ENCODE measurements at places on chromosomes 3 and 15.

GRCh38 chr3:109057056-109057455, 60.9 kb downstream of the MORC1 start:
- no peak for DNase-seq

- DNase-seq = no peak
Measured at GRCh38 chr15:35667908-35668307, 121.9 kb upstream of the DPH6 start.

DNA sequence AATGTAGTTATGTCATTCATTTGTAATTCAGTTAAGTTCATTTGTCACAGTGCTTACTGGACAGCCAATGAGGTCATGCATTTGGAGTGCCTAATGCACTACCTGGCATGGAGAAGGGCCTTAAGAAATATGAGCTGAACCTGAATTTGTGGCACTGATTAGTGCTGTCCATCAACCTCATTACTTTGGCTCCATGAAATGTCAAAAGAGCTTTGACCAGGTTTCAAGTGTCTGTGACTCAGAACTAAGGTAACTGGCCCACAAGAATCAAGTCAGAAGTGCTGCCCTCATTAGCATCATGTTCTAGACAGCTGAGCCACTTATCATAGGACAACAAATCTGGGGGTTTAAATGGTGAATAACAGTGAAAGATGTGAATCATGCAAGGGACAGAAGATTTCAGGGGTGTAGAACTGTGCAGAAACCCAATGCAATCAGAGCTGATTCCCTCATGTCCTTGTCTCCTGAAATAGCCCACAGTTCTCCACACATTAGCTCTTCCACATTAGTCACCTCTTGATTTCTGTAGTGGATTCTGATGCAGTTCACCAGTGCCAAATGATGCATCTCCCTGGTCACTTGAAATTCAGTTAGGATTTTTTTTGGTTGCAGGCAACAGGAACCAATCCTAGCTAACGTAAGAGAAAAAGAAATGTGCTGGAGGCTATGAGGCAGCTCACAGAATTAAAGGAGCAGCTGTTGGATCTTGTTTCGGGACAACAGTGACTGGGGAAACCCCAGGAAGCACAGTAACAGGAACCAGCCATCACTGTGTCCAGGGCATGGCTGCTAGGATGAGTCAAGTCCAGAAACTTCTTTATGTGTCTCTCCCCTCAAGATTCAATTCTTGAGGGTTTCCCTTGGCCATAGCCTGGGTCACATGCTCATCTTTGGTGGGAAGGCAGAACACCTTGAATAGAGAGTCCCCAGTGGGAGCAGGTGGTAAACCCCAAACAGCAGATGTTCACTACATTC, 38.7 kb downstream of the CHST2 start:
- no peak for DNase-seq

DNA sequence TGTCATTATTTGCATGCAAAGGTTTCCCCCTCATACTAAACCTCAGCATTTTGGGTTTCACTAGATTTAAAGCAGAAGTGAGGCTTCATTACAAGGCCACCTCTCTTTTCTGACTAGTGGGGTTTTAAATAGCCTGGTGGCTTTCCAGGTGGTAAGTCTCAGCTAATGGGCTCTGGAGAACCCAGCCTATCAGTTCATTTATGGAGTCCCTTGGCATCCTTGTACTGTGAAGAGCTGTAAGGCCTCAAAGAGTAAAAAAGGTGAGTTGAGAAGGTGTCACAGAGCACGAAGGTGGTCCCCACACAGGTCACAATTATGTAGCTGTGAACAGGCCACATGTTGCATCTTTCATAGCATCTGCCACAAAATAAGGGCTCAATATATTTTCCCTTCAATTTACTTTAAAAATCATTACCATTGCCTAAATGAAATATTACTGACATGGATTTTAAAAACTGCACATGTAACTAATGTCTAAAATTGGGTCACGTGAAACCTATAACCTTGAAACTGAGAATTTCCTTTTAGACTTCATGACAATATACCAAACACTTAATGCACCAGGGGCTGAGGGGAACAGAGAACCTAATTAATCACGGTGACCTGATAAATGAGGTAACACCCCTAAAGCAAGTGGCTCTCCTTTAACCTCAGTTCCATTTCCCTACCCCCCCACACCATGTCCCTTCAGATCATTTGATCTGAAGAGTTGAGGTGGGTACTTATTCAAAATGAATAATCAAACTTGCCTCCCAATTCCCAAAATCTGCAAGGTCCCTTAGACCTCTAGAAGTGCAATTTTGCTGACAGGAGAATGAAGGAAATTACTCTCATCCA, 1.3 kb downstream of the NGLY1 start:
- peak; percentile 27 for DNase-seq

DNA sequence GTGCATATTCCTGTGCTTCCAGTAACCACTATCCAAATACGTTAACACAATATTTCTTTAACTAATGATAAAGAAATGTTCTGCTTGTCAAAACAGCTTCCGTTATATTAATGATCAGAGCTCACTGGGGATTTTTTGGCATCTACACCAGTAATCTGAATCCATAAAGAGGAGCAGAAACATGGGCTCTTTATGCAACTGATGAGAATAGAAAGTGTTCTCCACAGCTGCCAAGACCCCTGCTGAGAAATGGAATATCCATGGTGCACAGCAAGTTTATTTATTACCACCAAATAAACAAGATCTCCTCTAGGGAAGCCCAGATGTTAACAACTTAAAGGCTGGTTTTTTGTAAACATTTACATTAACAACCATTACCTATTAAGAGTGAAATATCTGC, 54.5 kb downstream of the ALDH1A2 start:
- no peak for DNase-seq

GRCh38 chr3:28104896-28105534, 136.4 kb upstream of the CMC1 start:
- DNase-seq = no peak

GRCh38 chr15:53670701-53671100, 88.8 kb downstream of the WDR72 start:
- no peak for DNase-seq

DNA sequence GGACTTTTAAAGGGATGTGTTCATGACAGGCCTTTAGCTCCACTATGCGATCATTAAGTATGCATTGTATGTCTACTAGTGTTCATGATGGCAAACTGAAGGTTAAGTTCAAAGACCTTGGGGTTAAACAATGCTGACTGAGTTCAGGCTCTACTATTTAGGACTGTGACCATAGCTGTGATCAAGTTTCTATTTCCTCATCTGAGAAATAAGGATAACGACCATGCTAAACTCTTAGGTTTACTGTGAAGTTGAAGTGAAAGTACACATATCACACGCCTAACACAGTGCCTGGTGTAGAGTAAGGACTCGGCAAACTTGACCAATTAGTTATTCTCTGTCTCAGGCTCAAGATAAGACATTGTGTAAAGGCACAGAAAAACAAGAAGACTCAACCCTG, 243.2 kb downstream of the MBNL1 start:
- DNase-seq = no peak

DNA sequence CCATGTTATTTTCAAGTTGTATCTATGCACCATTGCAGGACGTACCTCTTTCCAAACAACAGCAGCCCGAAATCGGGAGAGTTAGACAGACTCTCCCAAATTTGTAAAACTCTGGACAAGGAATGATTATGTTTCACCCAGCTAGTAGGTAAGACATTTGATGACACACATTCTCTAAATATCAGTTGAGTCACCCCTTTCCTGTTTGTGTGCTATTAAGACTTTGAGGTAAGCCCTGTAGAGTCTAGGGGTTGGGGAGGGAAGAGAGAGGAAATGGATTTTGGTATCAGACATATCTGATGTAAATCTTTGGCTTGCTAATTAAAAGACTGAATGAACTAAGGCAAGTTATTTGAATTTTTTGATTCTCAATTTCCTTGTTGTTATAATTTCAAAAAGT, 999.0 kb downstream of the TUSC7 start:
- DNase-seq = no peak

GRCh38 chr3:188706599-188706998, 465.2 kb upstream of the TPRG1 start:
- no peak for DNase-seq

- DNase-seq = no peak
Measured at GRCh38 chr15:69939513-69940440, 157.9 kb downstream of the TLE3 start.

- no peak for DNase-seq
Measured at GRCh38 chr15:76533995-76534394, 197.4 kb downstream of the ISL2 start.

DNA sequence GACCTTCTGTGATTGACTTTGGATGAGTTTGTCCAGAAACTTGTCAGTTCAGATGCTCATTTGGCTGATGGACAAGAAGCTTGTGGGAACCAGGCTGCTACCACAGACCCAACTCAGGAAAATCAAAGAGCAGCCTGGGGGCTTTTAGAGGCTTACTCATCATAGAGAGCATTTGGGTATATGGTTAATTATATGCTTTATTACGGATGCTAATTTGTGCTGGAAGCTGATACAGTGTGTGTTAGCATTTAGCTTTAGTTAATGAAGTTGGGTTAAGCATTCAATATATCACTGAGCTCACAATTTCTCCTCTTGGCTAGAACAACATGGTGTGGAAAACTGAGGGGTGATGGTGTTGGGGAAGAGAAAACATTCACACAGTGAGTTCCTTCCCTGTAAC, 664.2 kb upstream of the CFAP20DC start:
- DNase-seq = no peak

DNA sequence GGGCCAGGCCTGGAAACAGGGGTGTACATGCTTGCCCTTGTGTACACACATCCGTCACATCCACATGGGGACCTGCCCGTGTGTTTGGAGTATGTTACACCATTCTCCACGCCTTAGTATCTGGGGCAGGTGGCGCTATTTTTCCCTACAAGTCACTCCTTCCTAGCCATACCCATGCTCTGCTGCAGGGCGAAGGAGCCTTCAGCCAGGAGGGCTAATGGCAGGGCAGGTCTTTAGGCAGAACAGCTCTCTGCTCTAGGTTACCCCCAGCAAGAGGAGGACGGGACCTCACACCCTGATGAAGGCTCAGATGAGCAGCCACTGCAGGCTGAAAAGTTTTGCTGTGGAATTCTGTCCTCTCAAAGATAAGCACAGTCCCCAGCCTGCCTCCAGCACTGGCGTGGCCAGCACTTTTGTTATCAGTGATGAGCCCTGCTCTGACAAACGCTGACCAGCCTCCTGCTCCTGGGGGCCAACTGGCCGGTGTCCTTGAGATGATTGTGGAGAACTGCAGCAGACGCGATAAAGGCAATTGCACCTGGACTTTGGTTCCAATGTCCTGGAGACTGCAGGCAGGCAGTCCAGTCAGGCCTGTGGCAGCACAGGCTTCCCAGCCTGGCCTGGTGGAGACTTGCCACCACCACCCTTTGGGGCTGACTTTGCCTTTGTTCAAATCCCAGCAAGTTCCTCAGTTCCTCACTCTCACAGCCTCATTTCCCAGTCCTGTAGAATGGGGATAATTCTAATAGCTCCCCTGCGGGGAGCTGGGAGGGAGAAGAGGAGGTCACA, 19.8 kb upstream of the PIGZ start:
- DNase-seq = no peak

DNA sequence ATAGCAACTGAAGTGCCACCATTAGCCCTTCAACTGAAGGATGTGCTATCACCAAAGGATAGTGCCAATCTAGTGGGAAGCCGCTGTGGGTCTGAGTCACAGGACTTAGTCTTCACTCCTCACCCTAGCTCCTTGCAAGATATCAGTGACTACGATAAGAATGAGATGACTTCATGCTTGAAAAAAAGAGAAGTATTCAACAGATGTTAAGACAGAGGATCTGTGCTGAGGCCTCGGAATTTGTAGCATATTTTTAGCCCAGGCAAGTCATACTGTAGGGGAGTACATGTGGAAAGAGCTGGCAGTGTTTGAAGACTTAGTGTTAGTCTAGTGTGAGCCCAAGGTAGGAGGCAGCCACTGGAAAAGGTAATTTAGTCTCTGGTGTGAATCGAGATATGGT, 270.7 kb upstream of the LRTM1 start:
- DNase-seq = peak; percentile 5

DNA sequence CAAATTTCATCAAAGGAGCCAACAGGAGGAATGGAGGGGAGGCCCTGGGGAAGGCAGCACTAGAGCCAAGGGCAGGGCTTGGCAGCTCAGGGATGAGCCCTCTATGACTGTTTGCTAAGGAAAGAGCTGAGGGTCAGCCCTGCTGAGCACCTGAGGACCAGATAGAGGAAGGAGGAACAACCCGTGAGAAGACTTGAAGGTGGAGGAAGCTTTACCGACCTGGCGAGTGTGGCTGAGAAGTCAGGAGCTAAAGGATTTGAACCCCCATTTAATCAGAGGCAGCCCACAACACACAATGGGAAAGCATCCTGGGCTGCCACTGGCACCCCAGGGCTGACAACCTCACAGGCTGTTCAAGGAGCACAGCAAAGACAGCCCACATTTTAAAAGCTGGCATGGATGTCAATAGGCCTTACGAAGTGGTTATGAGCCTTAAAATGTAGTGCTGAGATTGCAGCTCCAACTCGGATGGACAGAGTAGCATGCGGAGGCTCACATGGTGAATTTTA, 20.7 kb upstream of the LRRC2 start:
- DNase-seq = no peak

DNA sequence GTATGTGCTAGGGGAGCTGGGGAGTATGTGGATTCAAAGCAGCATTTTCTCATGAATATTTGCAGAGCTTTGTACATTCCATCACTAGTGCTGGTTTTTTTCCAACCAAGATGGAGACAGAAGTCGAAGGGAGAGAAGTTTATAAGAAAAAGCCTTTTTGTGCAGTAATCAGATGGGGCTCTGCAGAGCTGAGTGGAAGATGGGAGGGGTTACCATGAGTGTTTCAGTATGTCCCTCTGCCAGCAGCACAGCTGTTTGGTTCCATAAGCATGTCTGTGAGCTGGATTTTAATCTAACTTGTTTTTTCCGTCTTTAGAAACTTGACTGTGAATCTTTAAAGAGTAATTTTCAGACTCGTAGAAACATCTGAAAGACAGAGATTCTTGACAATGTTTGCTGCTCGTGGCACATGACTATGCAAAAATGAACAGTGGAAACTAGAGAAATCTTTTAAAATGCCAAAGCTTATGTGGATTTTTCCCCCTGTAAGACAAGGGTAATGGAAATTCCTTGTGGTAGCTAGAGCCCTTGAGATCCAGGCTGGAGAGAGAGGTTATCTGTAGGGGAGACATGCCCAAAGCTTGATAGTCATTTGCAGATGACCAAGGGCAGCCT, 20.3 kb downstream of the STARD9 start:
- no peak for DNase-seq

- DNase-seq = no peak
Measured at GRCh38 chr3:16361087-16361486, 96.1 kb downstream of the OXNAD1 start.

- DNase-seq = peak; percentile 4
Measured at GRCh38 chr3:66980791-66981190, 17.3 kb upstream of the KBTBD8 start.

GRCh38 chr3:12318758-12319621, 30.1 kb downstream of the PPARG start:
- no peak for DNase-seq

GRCh38 chr15:89196994-89197393, 24.4 kb downstream of the RLBP1 start:
- DNase-seq = no peak

All from NB4 (cell line).